Liver (tissue), 10 donors: ENCODE measurements at places on chromosomes 16 and 17. TPM values are rescaled to one million over a fixed set of nuclear protein-coding genes. Genes with fewer than 3 reads are reported as not detected.

The STAT5A gene
- 37.7 TPM for total RNA-seq

DNA sequence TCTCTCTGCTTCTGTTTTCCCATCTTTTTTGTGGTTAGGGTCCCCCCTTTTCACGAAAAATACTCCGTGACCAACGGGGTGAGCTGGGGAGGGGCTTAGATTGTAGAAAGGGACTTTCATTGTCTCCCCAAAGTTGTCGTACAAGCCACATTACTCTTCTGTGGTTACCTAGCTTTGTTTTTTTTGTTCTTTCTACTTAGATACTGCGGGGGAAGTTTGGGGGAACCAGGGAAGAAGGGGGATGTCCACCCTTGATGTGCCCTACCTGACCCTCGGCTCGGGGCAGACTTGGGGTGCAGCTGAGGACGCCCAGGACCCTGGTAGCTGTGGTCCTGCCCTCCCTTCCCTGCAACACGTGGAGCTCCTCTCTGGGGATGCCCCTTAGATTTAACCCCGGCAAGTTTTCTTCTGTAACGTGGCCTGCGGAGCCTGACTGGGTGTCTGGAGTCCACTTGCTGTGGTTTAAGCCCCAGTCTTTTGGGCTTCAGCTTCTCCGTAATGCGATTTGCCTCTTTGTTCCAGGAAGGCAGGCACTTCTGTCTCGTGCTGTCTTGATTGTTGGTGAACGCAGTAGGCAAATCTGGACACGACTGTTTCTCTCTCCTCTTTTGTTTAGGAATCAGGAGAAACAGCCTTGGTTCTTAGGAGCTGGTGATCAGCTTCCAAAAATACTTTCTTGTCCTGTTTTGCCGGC is 892 bp downstream of the ABCC1 start:
- no peak for DNase-seq
- peak overlapping the region; percentile 71 for H3K4me3 ChIP-seq
- no peaks in the 10 kb centered on the region for H3K4me1 ChIP-seq
- peaks cover 4% of the 10 kb centered on the region for H3K27me3 ChIP-seq

DNA sequence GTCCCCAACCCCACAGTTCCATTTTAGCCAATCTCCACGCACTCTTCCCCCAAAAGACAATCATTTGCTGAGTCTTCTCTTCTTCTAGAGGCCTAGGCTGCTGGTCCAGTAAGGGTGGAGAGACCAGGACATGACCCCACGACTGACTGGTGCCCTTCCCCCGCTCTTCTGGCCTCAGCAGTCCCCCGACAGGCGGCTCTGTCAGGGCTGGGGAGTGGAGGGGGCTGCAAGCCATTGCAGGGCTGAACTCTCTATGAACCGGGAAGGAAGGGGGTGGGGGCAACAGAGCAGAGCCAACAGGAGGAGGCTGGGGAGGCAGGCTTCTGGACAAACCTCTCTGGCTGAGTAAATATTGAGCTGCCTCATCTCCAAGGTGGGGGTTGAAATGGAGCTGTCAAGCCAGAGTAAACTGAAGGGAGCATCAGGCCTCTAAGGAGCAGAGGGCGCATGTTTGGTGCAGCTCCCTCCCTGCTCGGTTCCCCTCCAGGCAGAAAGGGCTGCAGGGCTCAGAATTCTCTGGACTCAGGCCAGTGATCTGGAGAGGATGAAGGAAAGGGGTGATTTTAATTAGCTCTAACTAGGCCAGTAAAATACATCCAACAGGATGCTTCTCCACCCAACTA is 8.7 kb downstream of the HOXB1 start:
- no peak for DNase-seq
- no peak overlapping the region for H3K27ac ChIP-seq
- H3K4me1 ChIP-seq = no peaks in the 10 kb centered on the region
- no peak overlapping the region for H3K4me3 ChIP-seq

DNA sequence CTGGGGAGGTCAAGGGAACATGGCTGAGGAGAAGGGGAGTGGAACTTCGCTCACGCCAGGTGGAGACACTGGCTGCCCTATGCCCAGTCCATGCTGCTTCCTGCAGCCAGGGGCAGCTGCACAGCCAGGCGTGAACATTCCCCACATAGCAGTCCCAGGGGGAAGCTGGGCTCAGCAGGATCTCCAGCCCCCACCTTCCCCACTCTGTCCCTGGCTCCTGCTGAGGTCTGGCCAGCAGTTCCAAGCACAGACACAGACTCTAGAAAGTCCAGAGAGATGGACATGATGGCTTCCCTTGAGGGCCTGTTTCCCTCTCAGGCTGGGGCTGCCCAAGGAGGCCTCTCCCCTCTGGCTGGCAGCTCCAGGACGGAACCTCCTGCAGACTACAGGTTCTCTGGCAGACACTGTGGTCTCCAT is 9.3 kb downstream of the JUP start:
- DNase-seq = no peak
- peak overlapping the region; percentile 96 for H3K27ac ChIP-seq
- no peaks in the 10 kb centered on the region for H3K27me3 ChIP-seq
- H3K4me1 ChIP-seq = peaks cover 58% of the 10 kb centered on the region
- no peak overlapping the region for H3K4me3 ChIP-seq

GRCh38 chr17:27834571-27834970 is 34.2 kb upstream of the NOS2 start:
- peaks cover 4% of the 10 kb centered on the region for H3K4me1 ChIP-seq
- H3K36me3 ChIP-seq = no peaks in the 10 kb centered on the region
- no peaks in the 10 kb centered on the region for H3K27me3 ChIP-seq

DNA sequence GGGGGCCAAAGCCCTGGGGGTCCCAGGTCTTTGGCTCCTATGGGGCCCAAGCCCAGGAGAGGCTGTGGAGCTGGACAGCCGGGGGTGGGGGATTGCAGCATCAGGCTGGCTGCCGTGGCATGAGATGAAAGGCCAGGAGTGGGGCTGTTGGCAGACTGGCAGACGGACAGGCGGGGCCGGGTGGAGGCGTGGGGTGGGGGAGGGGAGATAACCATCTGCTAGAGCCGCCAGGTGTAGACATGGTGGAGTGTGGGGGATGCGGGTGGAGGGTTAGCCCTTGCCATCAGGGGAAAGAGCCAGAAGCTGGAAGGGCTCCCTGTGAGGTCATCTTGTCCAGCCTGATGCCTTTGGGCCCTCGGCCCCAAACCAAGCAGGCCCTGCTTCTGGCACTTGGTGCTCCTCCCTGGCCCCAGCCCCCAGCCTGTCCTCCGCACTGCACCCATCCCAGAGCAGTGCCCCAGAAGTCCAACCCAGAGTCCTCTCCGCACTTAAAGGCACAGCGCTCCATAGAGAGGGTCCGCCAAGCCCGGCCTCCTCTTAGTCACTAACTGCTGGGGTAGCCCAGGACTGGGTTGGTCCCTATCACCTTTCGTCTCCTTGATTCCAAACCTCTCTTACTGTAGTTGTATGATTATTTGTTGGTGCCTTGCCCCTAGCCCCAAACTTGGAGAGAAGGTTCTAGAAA is 33.3 kb upstream of the DLX4 start:
- no peak overlapping the region for H3K4me3 ChIP-seq
- H3K27ac ChIP-seq = no peak overlapping the region
- no peak for DNase-seq
- no peaks in the 10 kb centered on the region for H3K36me3 ChIP-seq

The ABCA3 gene
- total RNA-seq = 1.1 TPM

DNA sequence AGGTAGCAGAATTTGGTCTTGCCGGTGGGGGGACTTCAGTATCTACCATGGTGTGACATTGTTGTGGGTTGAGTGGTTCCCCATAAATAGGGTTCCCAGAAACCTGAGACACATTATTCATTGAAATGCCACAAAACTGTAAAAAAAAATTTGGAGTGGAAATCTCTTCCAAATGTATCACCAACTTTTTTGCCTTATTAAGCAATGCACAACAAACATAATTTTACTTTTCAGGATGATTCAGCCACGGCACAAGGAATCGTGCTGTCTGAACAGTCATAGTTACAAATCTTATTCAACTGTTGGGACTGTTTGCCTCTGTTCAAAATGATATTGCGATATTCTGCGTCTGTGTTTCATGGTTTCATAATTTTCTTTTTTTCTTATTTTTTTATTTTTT is 181.2 kb downstream of the NTN1 start:
- no peak overlapping the region for H3K27ac ChIP-seq
- DNase-seq = no peak
- H3K4me3 ChIP-seq = no peak overlapping the region
- H3K4me1 ChIP-seq = peaks cover 7% of the 10 kb centered on the region

DNA sequence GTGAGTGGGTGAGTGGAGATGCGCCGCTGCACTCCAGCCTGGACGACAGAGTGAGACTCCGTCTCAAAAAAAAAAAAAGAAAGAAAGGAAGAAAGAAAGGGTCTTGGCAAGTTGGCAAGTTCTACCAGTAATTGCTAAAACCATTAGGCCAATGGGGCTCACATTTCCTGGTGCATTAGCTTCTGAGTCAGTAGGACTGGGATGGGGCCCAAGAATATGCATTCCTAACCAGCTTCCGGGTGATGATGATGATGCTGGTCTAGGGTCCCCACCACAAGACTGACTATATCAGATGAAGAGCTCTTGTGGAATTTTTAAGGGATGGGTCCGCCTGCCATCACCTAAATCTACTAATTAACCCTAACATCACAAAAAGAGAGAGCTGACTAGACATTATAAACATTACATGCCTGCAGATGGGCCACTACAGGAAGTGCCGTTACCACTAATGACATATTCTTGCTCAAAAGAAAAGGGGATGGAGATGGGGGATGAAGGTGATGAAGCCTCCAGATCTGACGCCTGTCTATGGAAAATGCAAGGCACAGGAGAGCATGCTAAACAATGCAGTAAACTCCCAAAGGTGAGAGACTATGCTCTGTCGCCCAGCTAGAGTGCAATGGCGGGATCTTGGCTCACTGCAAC is 13.1 kb downstream of the MYH11 start:
- H3K36me3 ChIP-seq = no peaks in the 10 kb centered on the region
- peaks cover 4% of the 10 kb centered on the region for H3K27me3 ChIP-seq
- no peak overlapping the region for H3K4me3 ChIP-seq
- no peak overlapping the region for H3K27ac ChIP-seq
- no peak for DNase-seq
- no peaks in the 10 kb centered on the region for H3K4me1 ChIP-seq

The KRT28 gene
- total RNA-seq = not detected

The WNT9B gene
- 0.08 TPM for total RNA-seq

GRCh38 chr17:78092794-78093324 is 35.7 kb downstream of the TMC6 start:
- peaks cover 55% of the 10 kb centered on the region for H3K36me3 ChIP-seq
- no peak overlapping the region for H3K27ac ChIP-seq
- H3K27me3 ChIP-seq = no peaks in the 10 kb centered on the region
- no peak for DNase-seq

The APOBR gene
- total RNA-seq = 1.5 TPM
